ENCODE measurements at places on chromosomes 6 and 20. TPM values are rescaled to one million over a fixed set of nuclear protein-coding genes. Genes with fewer than 3 reads are reported as not detected.

PLCB4 gene
- not detected for total RNA-seq

MDFI gene
- total RNA-seq = not detected

FLRT3 gene
- not detected for total RNA-seq

GRCh38 chr6:90286884-90287488, 9.7 kb downstream of the BACH2 start:
- peak overlapping the region; percentile 66 for H3K4me3 ChIP-seq
- H3K27ac ChIP-seq = peak overlapping the region; percentile 95
- DNase-seq = peak; percentile 86
- peaks cover 68% of the 10 kb centered on the region for H3K36me3 ChIP-seq

DNA sequence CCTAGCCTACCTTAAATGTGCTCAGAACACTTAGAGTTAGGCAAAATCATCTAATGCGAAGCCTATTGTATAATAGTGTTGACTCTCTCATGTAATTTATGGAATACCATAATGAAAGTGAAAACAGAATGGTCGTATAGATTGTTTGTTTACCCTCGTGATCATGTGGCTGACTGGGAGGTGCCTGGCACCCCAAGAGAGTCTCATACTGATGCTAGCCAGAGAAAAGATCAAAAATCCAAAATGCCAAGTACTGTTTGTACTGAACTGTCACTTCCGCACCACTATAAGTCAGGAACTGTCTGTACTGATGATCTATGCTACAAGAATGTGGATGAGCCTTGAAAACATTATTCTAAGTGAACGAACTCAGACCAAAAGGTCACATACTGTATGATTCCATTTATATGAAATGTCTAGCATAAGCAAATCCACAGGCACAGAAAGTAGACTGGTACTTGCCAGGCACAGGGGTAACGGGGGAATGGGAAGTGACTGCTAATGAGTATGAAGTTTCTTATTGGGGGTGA, 22.4 kb downstream of the ZMYND8 start:
- DNase-seq = no peak
- no peak overlapping the region for H3K4me3 ChIP-seq
- H3K27ac ChIP-seq = peak overlapping the region; percentile 35
- H3K4me1 ChIP-seq = peaks cover 60% of the 10 kb centered on the region
- H3K27me3 ChIP-seq = no peaks in the 10 kb centered on the region

DNA sequence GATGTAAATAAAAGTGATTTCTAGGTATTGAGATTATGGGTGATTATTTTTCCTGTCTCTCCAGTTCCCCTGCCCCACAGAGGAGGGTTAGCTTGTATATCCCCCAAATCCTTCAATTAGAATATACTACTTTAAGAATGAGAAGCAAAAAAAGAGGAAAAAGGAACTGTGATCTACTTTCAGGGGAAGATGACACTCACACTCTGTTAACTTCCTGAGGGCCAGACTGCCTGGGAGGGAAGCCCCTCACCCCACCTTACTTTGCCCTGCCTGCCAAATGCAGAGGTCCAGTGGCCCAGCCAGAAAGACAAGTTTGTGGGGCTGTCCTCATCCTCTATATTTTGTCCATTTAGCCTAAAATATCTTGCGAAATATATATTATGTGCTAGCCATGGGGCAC, 9.2 kb upstream of the LY86 start:
- peaks cover 22% of the 10 kb centered on the region for H3K4me1 ChIP-seq
- no peaks in the 10 kb centered on the region for H3K27me3 ChIP-seq
- no peak overlapping the region for H3K27ac ChIP-seq

DNA sequence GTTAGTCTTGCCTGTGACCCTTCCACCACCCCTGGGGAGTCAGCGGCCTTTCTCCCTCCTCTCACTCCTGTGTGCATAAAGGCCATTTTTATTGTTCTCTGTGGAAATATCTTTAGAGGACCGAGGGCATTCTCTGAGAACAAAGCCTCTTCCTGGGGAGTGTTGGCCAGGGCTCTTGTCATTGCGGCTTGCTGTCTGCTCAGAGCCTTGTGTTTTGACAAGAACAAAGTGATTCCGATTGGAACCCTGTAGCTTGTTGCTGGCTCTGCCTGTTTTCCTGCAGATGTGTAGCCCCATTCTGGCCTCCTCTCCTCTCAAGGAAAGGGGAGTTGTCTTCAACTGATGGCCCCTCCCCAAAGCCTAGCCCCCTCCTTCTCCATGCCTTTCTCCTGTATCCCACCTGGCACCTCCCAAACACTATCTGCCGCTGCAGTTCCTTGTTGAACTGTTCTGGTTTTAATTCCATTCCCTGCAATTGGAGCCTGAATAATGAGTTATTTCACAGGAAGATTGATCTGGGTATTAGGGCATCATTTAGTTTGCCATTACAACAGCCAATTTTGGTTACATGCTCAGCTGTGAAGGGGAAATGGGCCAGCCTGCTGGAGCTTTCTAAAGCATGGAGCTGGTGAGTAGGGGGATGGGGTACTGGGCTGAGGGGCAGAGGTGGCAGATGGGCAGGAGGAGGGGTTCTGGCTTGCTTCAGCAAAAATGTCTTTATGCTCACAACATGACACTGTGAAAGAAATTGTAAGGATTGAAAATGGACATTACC, 252.5 kb downstream of the LRFN2 start:
- no peak overlapping the region for H3K27ac ChIP-seq
- no peaks in the 10 kb centered on the region for H3K4me1 ChIP-seq
- peaks cover 2% of the 10 kb centered on the region for H3K27me3 ChIP-seq

DNA sequence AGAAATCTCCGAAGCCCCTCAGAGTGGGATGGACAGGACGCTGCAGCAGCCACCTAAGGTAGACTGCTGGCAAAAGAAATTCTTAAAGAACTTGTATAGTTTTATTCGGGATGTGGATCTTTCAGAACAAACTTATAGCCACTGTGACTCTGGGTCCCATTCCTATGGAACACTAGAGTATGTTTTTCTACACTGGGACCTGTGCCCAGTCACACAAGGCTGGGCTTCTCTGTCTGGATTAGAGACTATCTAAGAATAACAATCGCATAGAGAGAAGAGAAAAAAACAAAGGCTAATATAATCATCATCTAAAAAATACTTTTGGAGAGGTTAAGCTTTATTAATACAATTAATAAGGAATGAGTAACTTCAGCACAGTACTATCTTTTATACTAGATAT, 28.9 kb downstream of the RMND1 start:
- DNase-seq = no peak
- H3K27me3 ChIP-seq = no peaks in the 10 kb centered on the region
- H3K4me3 ChIP-seq = no peak overlapping the region
- H3K4me1 ChIP-seq = no peaks in the 10 kb centered on the region
- H3K27ac ChIP-seq = no peak overlapping the region

DNA sequence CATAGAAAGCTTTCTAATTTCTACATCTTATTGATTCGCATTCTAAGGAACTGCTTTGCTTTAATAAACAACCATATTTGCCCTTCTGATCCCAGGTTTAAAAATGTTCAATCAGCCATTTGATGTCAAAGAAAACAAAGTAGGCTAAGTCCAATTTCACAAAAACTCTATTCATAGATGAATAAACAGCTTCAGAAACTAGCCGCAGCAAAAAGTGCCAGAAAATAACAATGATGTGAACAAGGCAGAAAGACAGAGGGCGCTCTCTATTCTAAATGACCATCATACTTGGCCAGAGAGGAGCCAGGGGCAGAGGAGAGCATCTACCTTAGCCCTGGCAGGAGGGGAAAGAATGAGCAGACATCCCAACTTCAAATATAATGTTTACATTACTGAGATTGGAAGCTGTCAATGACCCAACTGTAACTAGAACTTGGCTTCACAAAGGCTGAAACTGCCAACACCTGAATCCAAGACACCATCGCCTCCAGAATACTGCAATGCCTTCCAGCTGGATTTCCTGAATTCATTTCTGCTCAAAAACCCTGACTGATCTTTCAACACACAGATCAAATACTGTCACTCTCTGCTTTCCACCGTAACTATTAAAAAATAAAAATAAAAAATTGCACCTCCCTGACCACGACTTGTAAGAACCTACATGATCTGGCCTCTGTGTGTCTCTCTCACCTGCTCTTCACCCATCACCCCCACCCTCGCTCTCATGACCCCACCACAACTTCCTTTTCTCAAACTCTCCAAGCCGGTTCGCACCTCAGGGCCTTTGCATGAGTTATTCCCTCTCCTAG, 9.5 kb downstream of the CNKSR3 start:
- H3K4me1 ChIP-seq = peaks cover 11% of the 10 kb centered on the region
- H3K27ac ChIP-seq = no peak overlapping the region
- no peak for DNase-seq
- no peaks in the 10 kb centered on the region for H3K36me3 ChIP-seq
- H3K4me3 ChIP-seq = no peak overlapping the region

GRCh38 chr6:3744901-3745470, 6.5 kb downstream of the PXDC1 start:
- H3K36me3 ChIP-seq = no peaks in the 10 kb centered on the region
- DNase-seq = no peak
- H3K27ac ChIP-seq = no peak overlapping the region
- H3K4me1 ChIP-seq = peaks cover 3% of the 10 kb centered on the region
- peaks cover 20% of the 10 kb centered on the region for H3K27me3 ChIP-seq

- H3K27ac ChIP-seq = peak overlapping the region; percentile 94
- peak overlapping the region; percentile 58 for H3K4me3 ChIP-seq
- no peaks in the 10 kb centered on the region for H3K36me3 ChIP-seq
- no peak for DNase-seq
- H3K4me1 ChIP-seq = peaks cover 55% of the 10 kb centered on the region
Measured at GRCh38 chr6:16420337-16420714, 181.9 kb downstream of the GMPR start.

DNA sequence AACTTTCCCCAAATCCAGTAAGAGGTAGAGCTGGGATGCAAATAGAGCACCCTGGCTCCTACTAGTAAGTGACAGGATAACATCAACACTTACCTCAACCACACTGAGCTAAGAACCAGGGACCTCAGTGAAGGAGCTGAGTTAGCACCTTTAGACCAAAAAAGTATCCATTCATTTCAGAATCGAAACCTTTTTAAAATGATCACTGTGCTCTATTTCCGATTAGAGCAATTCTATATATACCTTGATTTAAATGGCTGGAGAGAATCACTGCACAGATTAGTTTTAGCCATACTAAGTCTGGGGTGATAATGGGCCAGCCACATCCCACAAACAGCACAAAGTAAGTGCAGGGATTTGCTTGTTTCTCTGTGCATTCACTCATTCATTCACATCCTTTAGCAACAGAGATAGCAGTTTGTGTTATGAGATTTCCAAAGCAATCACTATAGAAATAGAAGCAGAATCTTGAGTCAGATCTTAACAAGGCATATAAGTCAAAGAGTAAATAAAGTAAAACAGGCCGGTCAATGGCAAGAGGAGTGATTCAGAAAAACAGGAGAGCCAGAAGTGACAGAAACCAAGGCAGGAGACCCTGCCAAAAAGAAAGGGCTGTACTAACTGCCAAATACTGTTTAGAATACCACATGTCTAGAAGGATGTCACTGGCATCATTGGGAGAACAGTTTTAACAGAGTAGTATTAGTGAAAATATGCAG, 136.3 kb downstream of the KIF13A start:
- H3K4me3 ChIP-seq = no peak overlapping the region
- no peak for DNase-seq
- peaks cover 5% of the 10 kb centered on the region for H3K27me3 ChIP-seq

Measured in activated CD4-positive, alpha-beta T cell treated with anti-CD3 and anti-CD28 coated beads for 36 hours (primary cell).